Activated CD8-positive, alpha-beta memory T cell treated with anti-CD3 and anti-CD28 coated beads for 36 hours (primary cell): ENCODE measurements at places on chromosomes 6 and 20. TPM values are rescaled to one million over a fixed set of nuclear protein-coding genes. Genes with fewer than 3 reads are reported as not detected.

The CDSN gene
- not detected for total RNA-seq

The HTR1B gene
- not detected for total RNA-seq

The NOTCH4 gene
- total RNA-seq: 1.5 TPM

The MYCT1 gene
- total RNA-seq: not detected

The FOXF2 gene
- total RNA-seq: not detected

The TBXT gene
- total RNA-seq: not detected

The C6orf58 gene
- not detected for total RNA-seq

The SCGN gene
- total RNA-seq: not detected

The MLIP gene
- not detected for total RNA-seq

The BANF2 gene
- total RNA-seq: not detected
